ENCODE measurements at places on chromosomes 5 and 9.

GRCh38 chr5:173468821-173469251, 140.6 kb upstream of the STC2 start:
- no peaks in the 10 kb centered on the region for H3K36me3 ChIP-seq
- no peak overlapping the region for H3K4me3 ChIP-seq
- no peak for DNase-seq
- no peak overlapping the region for H3K27ac ChIP-seq
- H3K27me3 ChIP-seq = no peaks in the 10 kb centered on the region
- no peaks in the 10 kb centered on the region for H3K4me1 ChIP-seq

DNA sequence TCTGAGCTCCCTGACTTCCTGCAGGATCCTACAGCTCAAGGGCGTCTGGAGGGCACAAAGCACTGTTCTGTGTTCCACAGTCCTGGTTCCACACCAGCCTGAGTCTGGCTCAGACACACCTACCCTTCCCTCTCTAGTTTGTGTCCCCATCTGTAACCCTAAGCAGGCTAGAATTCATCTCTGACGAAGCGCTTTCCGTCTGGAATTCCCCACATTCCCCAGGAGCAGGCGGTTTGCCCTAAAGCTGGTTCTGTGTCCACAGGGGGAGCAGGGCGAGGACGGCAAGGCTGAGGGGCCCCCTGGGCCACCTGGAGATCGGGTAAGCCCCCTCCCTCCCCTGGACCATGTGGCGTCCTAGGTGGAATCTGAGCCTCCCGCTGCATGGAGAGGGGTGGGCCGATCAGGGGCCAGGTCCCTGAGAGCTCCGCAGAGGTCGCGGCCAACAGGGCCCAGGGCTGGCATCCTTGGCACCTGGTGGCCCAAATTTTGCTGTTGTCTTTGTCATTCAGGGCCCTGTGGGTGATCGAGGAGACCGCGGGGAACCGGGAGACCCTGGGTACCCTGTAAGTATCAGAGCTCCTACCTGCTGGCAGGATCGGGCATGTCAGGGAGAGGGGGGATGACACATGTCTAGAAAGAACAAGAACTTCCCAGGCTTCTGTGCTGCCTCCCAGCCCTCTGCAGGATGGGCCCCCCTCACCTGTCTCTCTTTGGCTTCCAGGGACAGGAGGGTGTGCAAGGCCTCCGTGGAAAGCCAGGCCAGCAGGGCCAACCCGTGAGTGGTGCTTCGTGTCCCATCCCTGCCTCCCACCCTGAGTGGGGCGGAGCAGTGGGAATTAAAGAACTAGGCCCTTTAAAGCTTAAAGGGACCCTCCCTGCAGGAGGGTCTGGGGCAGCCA, 34.5 kb upstream of the ORM1 start:
- no peaks in the 10 kb centered on the region for H3K4me1 ChIP-seq
- H3K27ac ChIP-seq = no peak overlapping the region
- DNase-seq = no peak
- no peak overlapping the region for H3K4me3 ChIP-seq
- H3K27me3 ChIP-seq = peaks cover 3% of the 10 kb centered on the region
- no peaks in the 10 kb centered on the region for H3K36me3 ChIP-seq

- DNase-seq = no peak
- H3K4me1 ChIP-seq = no peaks in the 10 kb centered on the region
- no peak overlapping the region for H3K27ac ChIP-seq
- H3K4me3 ChIP-seq = no peak overlapping the region
- no peaks in the 10 kb centered on the region for H3K36me3 ChIP-seq
Measured at GRCh38 chr9:81391457-81391825, 297.9 kb downstream of the TLE1 start.

DNA sequence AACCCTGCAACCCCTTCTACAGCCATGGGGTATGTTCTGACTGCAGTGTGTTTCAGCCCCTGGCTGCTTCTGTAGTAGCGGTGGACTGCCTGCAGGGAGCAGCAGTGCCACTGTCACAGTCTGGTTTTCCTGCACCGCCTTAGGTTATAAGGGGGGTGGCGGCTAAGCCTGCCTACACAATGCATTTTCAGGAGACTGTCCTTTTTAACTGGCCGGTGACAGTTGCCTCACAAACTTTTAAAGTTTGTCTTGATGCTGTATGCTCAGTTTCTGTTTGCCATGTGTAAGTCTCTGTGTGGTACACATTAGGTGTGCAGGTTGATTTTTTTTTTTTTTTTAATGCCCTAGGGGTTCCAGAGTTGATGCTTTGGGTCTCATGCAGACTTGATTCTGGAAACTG, 53.0 kb downstream of the NUP214 start:
- DNase-seq = peak; percentile 73
- H3K27ac ChIP-seq = no peak overlapping the region
- no peaks in the 10 kb centered on the region for H3K27me3 ChIP-seq
- no peak overlapping the region for H3K4me3 ChIP-seq
- H3K36me3 ChIP-seq = peaks cover 67% of the 10 kb centered on the region

- DNase-seq = no peak
- peaks cover 25% of the 10 kb centered on the region for H3K4me1 ChIP-seq
- no peaks in the 10 kb centered on the region for H3K36me3 ChIP-seq
- peaks cover 2% of the 10 kb centered on the region for H3K27me3 ChIP-seq
- peak overlapping the region; percentile 56 for H3K27ac ChIP-seq
- H3K4me3 ChIP-seq = no peak overlapping the region
Measured at GRCh38 chr9:112355427-112355897, 22.0 kb upstream of the PTBP3 start.

- H3K27ac ChIP-seq = no peak overlapping the region
- H3K27me3 ChIP-seq = no peaks in the 10 kb centered on the region
- H3K4me1 ChIP-seq = peaks cover 45% of the 10 kb centered on the region
- H3K4me3 ChIP-seq = no peak overlapping the region
- DNase-seq = no peak
Measured at GRCh38 chr9:34995670-34996060, 6.1 kb downstream of the DNAJB5 start.

DNA sequence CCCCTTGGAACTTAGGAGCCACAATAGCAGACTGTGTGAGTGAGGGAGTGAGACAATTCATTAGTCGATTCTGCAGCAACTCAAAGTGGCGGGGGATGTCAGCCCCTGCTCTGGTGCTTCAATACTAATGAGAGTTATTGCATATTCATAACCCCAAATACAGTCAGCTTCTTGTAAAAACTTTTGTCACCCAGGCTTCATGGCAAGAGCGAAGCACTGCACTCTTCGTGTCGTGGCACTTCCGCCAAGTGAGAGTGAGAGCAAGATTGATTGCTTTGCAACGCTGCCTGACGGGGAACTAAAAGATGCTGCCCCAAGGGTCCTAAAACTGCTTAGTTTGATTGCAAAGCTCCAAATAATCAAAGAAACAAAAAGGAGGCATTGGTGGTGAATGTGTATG, 150.9 kb downstream of the NR2F1-AS1 start:
- H3K27ac ChIP-seq = no peak overlapping the region
- H3K4me1 ChIP-seq = no peaks in the 10 kb centered on the region
- H3K27me3 ChIP-seq = no peaks in the 10 kb centered on the region
- no peaks in the 10 kb centered on the region for H3K36me3 ChIP-seq

DNA sequence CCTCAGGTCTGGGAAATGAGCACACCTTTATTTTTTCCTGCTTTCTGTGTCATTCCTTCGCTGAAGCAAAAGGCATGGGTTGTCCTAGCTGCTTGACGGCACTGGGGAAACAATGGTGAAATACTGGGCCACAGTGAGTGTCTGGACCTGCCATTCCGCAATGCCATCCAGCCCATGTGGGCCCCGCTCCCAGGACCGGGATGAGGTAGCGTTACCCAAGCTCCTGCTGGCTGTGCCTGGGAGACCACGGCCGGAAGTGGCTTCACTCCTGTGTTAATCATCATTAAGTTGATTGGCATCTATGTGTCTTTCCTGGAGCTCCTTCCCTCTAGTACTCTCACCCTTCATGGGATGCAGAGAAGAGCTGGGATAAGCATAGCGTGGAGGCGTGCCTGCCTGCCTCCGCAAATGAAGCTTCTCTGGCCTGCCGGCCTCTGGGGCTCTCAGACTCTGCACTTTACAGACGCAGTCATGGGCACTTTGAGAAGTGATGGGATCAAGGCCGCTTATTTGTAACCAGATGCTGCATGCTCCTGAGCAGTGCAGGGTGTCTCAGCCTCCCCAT, 16.5 kb upstream of the SMIM32 start:
- no peaks in the 10 kb centered on the region for H3K36me3 ChIP-seq
- no peak overlapping the region for H3K4me3 ChIP-seq
- peaks cover 2% of the 10 kb centered on the region for H3K4me1 ChIP-seq

DNA sequence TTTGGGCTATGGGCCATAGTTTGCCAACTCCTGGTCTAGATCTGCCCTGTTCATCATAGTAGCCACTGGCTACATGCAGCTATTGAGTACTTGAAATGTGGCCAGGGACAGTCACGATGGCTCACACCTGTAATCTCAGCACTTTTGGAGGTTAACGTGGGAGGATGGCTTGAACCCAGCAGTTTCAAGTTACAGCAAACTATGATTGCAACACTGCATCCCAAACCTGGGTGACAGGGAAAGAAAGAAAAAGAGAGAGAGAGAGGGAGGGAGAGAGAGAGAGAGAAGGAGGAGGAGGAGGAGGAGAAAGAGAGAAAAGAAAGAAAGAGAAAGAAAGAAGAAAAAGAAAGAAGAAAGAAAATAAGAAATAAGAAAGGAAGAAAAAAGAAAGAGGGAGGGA, 5.1 kb upstream of the GMCL2 start:
- no peaks in the 10 kb centered on the region for H3K36me3 ChIP-seq
- H3K27me3 ChIP-seq = peaks cover 28% of the 10 kb centered on the region
- peaks cover 7% of the 10 kb centered on the region for H3K4me1 ChIP-seq

DNA sequence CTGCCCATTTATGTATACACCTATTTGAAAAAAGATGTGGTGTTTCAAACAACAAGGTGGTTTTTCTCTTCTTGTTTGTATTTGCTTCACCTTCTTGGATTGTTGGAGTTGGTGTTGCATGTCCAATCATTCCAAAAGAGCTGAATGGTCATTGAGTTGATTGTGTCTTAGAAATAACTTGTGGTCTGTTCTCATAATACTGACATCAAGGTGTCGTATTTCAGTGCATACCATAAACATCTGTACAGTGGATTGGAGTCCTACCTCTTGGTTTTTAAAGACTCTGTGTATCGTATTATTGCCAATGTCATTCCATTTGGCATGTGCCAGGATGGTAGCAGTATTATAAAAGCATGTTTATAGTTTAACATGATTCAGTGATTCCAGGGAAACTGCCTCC, 73.2 kb downstream of the TRIO start:
- no peaks in the 10 kb centered on the region for H3K36me3 ChIP-seq
- H3K27me3 ChIP-seq = peaks cover 22% of the 10 kb centered on the region
- DNase-seq = no peak

- H3K4me1 ChIP-seq = peaks cover 20% of the 10 kb centered on the region
- no peak overlapping the region for H3K27ac ChIP-seq
Measured at GRCh38 chr5:10556289-10556807, 7.5 kb upstream of the ANKRD33B start.

DNA sequence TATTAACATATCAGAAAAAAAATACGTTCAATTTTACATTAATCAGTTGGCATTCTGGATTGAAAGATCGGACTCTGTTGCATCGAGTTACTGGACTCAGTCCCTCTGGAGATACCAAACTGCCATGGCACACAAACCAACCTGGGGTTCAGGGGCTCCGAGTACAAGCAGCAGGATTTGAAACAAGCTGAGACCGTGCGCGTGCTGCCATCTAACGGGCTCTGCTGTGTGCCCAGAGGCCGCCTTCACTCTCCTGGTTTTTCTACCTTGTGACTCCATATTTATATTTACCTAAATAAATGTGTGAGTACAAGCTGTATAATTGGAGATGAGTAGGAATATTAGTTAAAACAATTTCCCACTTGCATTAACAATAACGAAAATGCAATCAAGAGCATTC, 48.2 kb downstream of the ANXA1 start:
- H3K27me3 ChIP-seq = peaks cover 31% of the 10 kb centered on the region
- H3K4me1 ChIP-seq = peaks cover 1% of the 10 kb centered on the region
- H3K27ac ChIP-seq = no peak overlapping the region
- H3K36me3 ChIP-seq = no peaks in the 10 kb centered on the region
- DNase-seq = no peak

GRCh38 chr9:4804531-4805016, 11.8 kb downstream of the RCL1 start:
- H3K27ac ChIP-seq = no peak overlapping the region
- no peaks in the 10 kb centered on the region for H3K27me3 ChIP-seq
- no peak for DNase-seq
- no peak overlapping the region for H3K4me3 ChIP-seq

GRCh38 chr5:39228596-39228995, 9.2 kb upstream of the FYB1 start:
- no peaks in the 10 kb centered on the region for H3K36me3 ChIP-seq
- H3K4me1 ChIP-seq = peaks cover 21% of the 10 kb centered on the region
- H3K27ac ChIP-seq = no peak overlapping the region
- no peak for DNase-seq
- H3K27me3 ChIP-seq = no peaks in the 10 kb centered on the region
- no peak overlapping the region for H3K4me3 ChIP-seq

GRCh38 chr5:2184563-2185540, 302.1 kb upstream of the IRX4 start:
- DNase-seq = no peak
- H3K4me1 ChIP-seq = no peaks in the 10 kb centered on the region
- H3K27ac ChIP-seq = no peak overlapping the region

DNA sequence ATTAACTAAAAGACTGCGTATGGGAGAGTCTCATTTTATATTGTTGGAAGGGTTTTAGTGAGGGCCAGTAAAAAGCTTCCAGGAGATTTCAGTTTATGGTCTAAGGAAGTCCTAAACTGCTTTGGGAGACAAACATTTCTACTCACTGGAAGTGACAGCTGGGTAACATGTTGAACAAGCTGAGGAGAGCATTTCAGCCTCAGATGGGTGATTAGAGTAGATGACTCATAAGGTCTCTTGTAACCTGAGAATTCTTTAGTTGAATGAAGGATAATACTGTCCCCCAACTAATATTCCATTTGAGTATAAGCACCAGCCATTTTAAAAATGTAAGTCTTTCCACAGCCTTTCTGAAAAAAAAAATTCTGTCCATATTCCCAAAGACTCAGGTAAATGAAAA, 218.0 kb upstream of the C9orf72 start:
- no peak overlapping the region for H3K4me3 ChIP-seq
- no peak for DNase-seq

DNA sequence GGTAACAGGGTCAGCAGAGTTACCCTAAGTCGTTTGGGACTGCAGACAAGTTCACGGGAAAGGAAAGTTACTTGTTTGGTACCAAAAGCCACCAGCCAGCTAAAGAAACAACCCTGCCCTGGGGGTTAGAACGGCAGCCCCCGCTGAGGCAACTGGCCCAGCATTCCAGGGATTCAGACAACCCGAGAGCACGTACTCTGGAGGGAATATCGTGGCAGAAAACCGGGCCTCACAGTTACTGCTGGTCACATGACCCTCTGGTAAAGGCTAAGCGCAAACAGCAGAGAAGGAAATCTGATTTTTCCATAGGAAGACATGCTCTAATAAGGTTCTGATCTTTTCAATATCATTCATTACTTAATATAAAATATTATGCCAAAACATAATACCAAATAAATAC, 22.5 kb upstream of the MLANA start:
- no peak overlapping the region for H3K27ac ChIP-seq
- no peak overlapping the region for H3K4me3 ChIP-seq
- no peak for DNase-seq
- peaks cover 11% of the 10 kb centered on the region for H3K4me1 ChIP-seq

- peaks cover 7% of the 10 kb centered on the region for H3K4me1 ChIP-seq
- no peak overlapping the region for H3K4me3 ChIP-seq
- DNase-seq = no peak
- no peak overlapping the region for H3K27ac ChIP-seq
- peaks cover 3% of the 10 kb centered on the region for H3K36me3 ChIP-seq
- H3K27me3 ChIP-seq = no peaks in the 10 kb centered on the region
Measured at GRCh38 chr9:95092262-95093072, 225.0 kb downstream of the FANCC start.

Data from activated T-helper 2 cell treated with anti-CD3 and anti-CD28 coated beads, Interferon-gamma antibody, Interleukin-2, Interleukin-4, amounts not matched to agents 10 μg/mL and 5 μg/mL and 100 μg/mL, durations not matched to agents 14 hours and 24 hours and 36 hours (primary cell).